ENCODE measurements at places on chromosomes 12 and 14.

DNA sequence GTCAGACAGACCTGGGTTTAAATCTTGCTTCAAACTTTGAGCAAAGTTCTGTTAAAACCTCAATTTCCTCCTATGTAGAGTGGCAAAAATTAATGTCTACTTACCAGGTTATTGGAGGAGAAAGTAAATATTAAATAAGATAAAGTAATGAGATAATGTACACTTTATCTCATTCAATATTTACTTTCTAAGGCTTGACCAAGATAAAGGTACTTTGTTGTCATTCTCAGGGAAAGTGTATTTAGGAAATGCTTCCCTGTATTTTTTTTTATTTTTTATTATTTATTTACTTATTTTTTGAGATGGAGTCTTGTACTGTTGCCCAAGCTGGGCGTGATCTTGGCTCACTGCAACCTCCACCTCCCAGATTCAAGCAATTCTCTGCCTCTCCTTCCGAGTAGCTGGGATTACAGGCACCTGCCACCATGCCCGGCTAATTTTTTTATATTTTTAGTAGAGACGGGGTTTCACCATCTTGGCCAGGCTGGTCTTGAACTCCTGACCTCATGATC lies 4.7 kb downstream of the FAM161B start:
- no peak for DNase-seq

DNA sequence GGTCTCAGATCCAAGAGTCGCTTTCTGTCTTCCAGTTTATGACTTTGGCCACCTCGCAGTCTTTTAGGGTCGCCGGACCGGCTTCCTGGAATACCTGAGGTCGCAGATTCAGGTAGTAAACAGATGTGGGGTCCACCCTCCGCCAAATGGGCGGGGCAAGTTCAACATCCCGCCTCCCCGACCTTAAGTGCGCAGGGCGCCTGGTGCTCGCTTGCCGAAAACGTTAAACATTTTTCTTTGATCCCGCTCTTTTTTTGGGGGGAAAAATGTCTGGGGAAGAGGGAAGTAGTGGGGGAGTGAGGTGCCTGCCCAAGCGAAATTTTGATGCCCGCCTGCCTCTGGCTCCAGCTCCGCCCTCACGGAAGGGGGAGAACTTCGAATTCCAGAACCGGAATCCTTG lies 73.9 kb upstream of the TBX5 start:
- no peak for DNase-seq

DNA sequence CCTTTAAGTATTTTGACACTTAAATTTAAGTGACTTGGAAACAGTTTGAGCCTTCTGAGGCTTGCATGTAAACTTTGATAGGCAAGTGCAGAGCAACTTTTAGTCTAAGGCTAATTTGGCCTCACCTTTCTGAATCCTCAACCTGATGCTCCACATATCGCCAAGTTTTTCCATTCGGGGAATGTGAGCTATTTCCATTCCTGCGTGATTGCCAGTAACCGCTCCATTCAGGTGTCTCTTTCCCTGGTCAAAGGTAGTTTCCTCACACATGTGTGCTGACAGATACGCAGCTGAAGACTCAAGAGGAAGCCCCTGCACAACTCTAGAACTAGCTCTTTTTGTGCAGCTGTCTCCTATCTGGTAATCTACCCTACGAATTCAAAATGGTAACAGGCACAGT lies 25.4 kb upstream of the FUT8 start:
- no peak for DNase-seq

DNA sequence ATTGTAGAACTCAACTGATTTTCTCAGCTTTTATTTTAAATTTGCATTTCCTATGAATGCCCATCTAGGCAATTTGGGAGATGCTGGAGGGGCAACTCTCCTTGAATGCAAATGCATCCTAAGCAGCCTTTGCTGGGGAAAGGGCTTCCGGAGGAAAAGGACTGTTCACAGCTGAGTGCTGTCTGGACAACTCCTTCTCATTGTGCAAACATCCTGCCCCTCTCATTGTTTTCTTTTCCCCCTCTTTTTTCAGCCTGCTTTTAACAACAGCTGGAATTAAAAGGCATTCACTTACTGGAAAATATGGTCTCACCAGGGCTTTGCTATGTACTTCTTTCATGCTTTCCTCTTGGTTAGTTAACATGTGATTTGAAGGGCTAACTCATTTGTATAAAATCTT lies 397.8 kb downstream of the FUT8 start:
- DNase-seq = no peak

DNA sequence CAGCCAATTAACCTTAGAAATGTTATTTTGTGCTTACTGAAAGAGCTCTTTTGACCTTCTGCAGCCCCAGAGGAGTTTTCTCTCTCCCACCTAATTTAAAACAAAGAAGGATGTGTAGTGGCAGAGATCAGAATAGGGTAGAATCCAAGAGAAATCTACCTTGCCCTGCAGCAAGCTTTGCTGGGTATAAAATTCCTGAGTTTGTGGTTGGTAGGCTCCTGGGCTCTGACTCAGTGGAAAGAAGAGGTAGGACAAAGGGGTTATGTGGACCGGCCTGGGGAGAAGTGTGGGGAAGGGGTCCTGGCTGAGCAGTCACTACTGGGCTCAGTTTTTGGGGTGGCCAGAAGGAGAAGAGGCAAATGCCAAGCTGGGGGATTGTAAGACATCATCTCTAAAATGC lies 46.8 kb downstream of the IRF2BPL start:
- no peak for DNase-seq

GRCh38 chr14:33742166-33742565 lies 208.7 kb downstream of the EGLN3 start:
- DNase-seq = no peak

- DNase-seq = no peak
Observed at GRCh38 chr14:54803926-54804537, 98.6 kb downstream of the GCH1 start.

GRCh38 chr12:95608252-95609033 lies 57.2 kb upstream of the USP44 start:
- DNase-seq = no peak

DNA sequence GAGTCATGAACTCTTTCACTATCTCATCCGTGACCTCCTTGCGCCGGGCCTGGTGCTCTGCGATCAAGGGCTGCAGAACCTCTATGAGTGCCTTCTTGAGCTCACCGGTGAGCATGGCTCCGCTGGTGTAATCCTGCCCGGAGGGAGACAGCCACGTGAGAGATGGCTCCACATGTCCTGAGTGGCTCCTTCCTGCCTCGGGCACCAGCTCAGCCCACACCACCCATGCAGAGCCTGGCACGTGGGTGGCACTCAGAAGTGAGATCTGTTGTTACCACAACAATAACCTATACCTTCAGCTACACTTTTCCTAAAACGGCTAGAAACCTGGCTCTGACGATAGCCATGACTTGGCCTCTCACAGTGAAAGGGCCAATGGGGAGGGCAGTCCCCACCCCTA lies 11.8 kb downstream of the SLC25A47 start:
- DNase-seq = no peak

DNA sequence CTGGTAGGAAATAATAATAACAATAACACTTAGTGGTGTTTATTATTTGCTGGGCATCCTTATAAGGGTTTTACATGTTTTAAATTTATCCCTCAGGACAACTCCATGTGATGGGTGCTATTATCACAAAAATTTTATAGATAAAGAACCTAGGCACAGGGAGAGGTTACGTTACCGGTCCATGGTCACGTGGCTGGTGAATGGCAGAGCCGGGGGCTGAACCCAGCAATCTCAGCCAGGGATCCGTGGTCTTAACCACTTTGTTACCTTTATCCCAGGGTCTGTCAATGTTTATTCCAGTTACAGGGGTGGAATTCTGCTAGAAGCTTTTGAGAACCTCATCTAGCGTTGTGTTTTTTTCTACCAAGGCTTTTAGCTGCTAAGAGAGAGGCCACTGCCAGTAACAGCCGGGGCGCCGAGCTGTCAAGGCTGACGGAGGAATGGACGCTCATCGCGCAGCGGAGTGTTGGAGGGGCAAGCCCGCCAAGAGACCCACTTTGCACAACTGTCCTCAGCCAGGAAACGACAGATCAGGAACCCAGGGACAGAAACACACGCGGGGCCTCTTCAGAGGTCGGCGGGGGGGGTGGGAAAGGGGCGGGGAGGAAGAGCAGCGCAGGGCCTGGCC lies 418 bp downstream of the AMN1 start:
- DNase-seq = peak; percentile 74

DNA sequence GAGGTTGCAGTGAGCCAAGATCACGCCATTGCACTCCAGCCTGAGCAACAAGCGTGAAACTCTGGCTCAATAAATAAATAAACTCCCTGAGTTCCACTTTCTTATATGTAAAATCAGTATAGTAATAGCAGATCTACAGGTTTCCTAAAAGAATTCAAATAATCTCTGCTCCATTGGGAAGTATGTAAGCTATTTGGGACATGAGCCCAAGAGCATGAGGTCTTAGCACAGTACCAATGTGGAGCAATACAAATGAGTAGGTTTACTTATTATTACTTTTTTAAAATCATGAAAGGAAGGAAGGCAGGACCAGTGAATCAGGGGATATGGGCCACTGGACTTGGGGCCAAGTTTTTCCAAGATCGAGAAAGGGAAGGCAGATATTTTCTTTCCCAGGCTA lies 216.9 kb upstream of the DIO2 start:
- no peak for DNase-seq

All from NCI-H82 (cell line).